ENCODE measurements at places on chromosomes 13 and 19. TPM values are rescaled to one million over a fixed set of nuclear protein-coding genes. Genes with fewer than 3 reads are reported as not detected.
A peak's percentile ranks its signal among the peaks of the same experiment; 100 is the strongest.

GRCh38 chr19:43719918-43720317 is 4.0 kb downstream of the IRGC start:
- DNase-seq, result no peak

- DNase-seq, result no peak
Measured at GRCh38 chr13:96792736-96793403, 201.4 kb downstream of the OXGR1 start.

KCNK6 gene
- 10.9 TPM for total RNA-seq

CPAMD8 gene
- total RNA-seq, result 0.18 TPM

DNA sequence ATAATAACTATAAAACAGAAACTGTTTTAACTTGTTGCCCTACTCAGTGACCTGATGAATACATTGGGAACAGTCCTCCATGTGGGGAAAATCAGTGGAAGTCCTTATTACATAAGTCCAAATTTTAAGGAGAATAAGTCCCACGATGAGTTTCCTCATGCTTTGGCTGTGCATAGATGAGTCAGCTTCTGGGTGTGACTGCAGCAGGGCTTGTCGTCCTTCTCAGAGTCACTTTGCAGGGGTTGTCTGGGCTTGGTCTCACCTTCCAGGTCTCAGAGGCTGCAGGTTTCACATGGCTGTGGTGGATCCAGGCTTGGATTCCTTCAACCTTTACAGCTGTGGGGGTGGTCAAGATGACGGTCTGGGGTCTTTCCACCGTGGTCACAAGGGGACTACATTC is 85.6 kb downstream of the SLC25A15 start:
- DNase-seq, result no peak

DNA sequence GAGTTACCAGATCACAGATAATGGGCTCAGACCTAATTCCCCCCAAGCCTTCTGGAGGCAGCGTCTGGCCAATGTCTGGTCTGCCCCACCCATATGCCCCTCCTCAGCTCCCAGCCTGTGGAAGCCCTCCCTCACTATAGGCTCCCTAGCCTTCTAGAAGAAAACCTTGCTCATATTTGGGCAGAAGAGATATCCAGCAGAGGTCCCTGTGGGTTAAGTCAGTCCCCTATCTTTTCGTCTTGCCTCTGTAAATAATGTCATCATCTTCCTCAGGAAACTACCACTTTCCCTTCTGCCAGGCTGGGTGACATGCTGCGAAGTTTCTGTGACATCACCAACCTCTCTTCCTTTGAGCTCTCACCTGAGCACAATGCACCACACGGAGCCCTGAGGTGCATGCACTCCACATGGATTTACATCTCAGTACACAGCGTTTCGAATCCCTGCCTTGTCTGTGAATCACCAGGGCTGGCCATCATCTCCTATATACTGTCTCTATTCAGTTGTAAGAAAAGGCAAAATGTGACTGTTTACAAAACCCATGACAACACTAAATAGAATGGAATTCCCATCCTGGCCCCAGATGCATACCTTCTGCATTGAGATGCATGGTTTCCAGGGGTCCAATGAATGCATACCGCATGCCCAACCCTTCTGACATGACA is 112.8 kb downstream of the CRYL1 start:
- no peak for DNase-seq

DNA sequence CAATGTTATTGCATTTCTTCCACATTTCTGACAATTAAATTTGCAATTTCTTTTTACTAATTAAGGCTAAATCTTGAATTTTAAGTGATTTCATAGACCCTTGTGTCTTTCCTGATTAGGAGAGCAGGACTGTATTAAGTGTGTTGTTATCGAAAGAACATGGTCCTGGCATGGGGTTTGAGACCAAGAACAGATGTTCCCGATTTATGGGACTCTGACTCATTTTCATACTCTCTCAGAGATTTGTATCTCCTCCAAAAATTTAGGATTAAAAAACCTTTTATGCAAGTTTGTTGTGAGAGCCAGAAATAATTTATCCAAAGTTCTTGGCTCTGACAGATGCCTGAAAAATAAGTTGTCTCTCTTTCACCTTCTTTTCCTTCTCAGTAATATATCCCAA is 589.3 kb upstream of the ARGLU1 start:
- no peak for DNase-seq

GRCh38 chr13:78376033-78376432 is 227.3 kb downstream of the POU4F1 start:
- DNase-seq, result no peak

UPK1A gene
- total RNA-seq, result 0.23 TPM

DNA sequence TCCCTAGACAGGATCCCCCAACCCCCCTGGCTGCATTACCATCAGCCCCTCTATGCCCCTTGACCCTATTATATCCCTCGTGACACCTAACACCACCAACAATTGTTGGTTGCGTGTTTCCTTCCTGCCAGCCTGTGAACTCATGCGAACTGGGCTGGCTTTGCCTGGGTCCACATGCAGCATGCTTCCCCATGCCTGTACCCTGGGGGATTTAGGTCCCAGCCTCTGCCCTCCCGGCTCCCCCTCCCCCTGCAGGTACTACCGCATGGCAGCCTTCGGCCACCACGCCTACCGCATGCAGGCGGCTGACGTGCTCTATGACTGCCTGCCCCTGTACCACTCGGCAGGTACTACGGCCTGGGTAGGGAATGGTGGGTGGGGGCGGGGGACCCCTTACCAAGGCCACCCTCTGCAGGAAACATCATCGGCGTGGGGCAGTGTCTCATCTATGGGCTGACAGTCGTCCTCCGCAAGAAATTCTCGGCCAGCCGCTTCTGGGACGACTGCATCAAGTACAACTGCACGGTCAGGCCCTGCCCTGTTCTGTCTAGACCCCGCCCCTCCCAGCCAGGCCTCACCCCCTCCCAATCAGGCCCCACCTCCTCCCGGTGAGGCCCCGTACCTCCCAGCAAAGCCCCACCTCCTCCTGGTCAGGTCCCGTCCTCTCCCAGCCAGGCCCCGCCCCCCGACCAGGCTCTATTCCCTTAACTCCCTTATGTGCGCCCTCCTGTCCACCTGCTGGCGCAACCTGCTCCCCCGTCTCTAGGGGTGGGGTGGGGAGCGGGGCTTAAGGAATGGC is 18.5 kb downstream of the SLC27A1 start:
- peak; percentile 68 for DNase-seq

- no peak for DNase-seq
Measured at GRCh38 chr19:6378041-6378440, 2.3 kb upstream of the PSPN start.

- DNase-seq, result no peak
Measured at GRCh38 chr13:51683597-51683996, 99.3 kb downstream of the WDFY2 start.

EFNB2 gene
- 0.30 TPM for total RNA-seq

DNA sequence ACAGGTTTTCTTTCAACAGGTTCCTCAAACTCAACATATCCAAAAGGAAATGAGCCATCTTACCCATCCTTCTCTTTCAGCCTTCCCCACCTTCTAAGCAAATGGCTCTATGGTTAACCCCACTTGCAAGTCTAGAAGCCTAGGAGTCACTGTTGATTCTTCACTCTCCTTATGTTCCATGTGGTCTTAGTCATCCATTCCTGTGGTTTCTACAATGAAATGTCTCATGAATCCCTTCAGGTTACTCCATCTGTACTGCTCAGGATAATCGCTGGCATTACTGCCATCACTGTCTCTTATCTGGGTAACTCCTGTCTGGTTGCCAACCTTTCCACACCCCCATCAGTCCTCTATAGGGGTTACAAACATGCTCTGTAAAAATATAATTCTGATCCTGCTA is 381.3 kb downstream of the ENOX1 start:
- DNase-seq, result no peak

DNA sequence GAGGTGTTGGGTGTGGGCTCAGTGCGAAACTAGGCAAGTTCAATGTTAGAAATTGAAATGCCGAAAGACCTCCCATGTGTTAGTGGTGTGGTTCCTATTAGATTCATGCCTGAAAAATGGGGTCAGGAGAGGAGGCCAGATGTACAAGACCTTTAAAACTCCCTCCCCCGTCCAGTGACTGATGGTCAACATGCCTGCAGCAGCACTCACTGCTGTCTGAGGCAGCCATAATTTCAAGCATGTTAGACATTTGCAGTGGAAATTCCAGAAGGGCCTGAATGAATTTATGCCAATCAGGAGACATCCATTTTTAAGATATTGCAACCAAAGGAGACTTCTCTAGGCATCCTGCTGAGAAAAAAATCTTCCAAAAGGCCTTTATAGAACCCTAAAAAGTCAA is 426.9 kb upstream of the NBEA start:
- DNase-seq, result no peak

DNA sequence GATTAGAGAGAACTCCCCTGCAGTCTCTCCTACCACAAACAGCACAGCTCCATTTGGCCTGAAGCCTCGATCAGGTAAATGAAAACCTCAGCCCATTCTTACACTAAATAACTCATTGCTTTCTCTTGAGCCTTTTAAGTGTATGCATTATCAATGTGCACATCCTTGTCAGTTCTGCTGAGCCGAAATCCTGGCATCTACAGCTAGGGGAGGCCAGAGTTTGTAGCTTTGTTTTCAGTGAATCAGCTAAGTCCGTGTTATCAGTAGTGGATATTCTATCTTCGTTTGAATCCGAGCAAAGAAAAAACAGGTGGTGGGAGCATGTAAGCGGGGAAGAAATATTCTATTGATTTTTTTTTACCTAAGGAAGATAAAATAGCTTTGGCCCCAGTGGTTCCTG is 84.4 kb downstream of the ESD start:
- no peak for DNase-seq

- DNase-seq, result peak; percentile 14
Measured at GRCh38 chr19:11578258-11579142, 1.1 kb upstream of the ACP5 start.

GRCh38 chr13:29435125-29435911 is 160.2 kb downstream of the SLC7A1 start:
- no peak for DNase-seq

DNA sequence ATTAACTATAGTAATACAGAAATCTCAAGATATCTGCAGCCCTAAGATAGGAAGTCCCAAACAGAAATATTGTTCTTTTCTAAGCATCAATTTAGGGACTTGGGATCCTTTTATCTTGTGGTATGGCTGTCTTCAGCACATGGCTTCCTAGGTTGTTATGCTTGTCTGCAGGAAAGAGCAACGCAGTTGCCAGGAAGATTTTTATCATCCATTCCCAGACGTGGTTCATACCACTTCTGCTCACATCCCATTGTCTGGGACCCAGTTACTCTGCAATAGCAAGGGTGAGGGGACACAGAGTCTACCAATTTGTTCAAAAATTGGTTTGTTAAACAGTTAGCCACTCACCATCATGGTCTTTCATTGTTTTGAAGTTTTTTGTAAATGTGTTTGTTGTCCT is 85.6 kb upstream of the RXFP2 start:
- no peak for DNase-seq

DNA sequence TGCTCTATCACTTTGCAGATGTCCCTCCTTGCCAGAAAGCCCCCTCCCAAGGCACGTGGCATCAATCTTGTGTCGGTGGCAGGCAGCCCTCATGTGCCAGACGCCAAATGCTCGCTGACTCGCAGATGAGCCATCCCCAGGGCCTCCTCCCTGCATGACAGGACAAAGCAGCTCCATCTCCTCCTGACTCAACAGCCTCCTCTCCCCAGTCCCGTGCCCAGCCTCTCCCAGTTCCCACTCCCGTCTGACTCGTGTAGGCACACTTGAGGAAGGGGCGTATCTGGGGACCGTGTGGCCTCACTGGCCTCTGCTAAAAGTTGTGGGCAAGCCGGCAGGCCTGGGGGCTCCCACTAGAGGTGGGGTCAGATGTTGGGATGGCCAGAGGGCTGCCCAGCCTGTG is 133.6 kb downstream of the STK24 start:
- DNase-seq, result no peak

DNA sequence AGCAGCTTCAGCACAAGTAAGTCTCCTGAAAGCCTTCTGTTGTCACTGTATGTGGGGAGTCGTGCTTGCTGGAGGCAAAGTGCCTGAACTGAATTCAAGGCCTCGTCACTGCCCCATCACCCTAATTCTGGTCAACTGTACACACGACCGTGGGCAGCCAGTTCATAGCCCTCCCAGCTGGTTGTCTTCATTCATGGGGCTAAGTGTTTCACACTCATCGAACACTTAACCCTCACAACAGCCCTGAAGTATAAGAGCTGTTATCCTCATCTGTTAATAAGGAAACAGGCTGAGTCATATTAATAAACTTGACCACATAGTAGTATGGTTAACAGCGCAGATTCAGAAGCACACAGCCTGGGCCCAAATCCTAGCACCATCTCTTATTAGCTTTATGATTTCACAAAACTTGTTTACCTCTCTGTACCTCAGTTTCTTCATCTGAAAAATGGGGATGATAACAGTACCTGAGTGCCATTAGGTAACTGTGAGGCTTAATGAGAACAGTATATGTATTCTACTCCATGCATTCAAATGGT is 66.7 kb downstream of the CDADC1 start:
- DNase-seq, result no peak

GRCh38 chr19:5988517-5989387 is 10.8 kb upstream of the RANBP3 start:
- DNase-seq, result no peak

DNA sequence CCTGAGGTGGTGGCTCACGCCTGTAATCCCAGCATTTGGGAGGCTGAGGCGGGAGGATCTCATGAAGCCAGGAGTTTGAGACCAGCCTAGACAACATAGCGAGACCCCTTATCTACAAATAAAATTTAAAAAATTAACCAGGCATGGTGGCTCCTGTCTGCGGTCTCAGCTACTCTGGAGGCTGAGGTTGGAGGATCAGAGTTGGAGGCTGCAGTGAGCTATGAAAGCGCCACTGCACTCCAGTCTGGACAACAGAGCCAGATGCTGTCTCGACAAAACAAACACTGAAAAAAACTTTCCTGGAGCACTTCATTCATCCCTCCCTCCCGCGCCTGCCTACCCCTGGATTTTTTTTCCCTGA is 665 bp upstream of the ATG4D start:
- no peak for DNase-seq

KLF2 gene
- total RNA-seq, result 1.4 TPM

GRCh38 chr13:83197316-83197715 is 685.0 kb downstream of the SLITRK1 start:
- no peak for DNase-seq

LIM2 gene
- total RNA-seq, result 0.58 TPM

DNA sequence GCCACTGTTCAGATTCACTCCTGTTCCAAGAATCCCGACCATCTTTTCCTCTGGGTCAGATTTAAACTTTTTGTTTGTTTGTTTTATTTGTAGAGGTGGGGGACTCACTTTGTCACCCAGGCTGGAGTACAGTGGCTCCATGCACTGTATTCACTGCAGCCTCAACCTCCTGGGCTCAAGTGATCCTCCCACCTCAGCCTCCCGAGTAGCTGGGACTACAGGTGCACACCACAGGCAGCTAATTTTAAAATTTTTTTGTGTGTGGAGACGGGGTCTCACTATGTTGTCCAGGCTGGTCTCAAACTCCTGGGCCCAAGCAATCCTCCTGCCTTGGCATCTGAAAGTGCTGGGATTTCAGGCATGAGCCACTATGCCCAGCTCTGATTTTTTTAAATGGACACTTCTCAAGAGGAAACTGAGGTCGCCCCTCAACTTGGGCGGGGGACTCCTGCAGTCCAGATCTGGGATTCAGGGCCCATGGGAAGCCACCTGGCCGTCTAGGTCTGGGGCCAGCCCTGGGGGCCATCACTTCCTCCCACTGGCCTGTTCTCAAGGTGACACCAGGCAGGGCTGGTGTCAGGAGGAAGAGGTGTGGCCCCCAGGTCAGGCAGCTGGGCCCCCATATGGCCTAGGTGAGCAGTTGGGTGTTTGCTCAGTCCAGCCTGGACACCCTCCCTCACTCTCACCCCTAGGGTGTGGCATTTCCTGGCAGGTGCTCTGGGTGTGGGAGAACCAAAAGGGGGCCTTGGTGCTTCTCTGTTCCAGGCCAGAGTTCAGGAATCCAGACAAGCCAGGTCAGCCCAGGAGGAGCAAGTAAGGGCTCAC is 1.3 kb downstream of the B3GNT3 start:
- no peak for DNase-seq

All from activated T-cell treated with anti-CD3 and anti-CD28 coated beads, Interleukin-2, amount 50 U/mL, for 4 hours (primary cell).